ENCODE measurements at places on chromosomes 12 and 14.

DNA sequence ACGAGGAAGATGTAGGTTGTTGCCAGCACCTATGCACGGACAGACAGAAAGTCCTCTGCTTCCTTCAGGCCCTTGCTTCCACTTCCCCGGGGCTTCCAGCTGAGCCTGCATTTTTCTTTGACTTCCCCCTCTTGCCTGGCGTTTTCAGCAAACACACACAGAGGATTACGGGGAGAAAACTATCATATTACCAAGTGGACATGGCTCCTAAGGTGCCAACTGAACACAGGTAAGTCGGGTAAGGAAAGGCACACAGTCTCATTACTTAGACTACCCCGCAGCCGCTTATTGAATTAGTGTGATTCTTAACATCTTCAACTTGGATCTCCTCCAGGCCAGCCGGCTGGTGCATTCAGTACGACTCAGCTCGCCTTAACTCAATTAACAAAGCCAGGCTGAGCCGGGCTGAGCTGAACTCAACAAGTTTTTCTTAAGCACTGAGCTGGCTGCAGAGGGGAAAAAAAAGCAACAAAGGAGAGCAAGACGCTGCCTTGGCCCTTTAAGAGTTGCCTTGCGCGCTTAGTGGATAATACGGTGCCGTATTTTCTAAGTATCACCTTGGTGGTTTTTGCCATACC is 19.2 kb upstream of the MAP1LC3B2 start:
- DNase-seq = no peak

DNA sequence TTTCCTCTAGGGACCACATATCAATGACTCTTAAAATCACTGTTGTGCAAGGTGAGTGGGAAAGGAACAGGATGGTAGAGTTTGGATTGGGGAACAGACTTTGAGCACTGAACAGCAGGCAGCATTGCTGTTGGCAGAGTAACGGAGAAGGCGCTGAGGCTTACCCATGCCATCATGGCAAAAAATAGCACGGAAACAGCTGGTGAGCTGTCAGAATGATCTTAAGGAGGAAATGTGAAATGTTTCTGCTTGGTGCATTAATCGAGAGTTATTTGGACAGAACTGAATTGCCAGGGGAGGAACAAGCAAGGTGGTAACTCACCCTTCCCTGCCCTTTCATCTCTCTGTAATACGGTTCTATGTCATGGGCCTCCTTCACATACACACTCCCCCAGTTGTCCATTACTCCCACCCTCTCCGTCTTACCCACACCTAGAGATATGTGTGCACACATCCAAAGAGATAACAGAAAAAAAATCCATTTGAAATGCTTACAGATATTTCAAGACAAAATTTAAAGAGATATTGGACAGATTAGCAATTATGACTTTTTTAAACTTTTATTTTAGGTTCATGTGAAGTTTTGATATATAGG is 572.5 kb downstream of the DIO2 start:
- DNase-seq = no peak

- peak; percentile 35 for DNase-seq
These were observed 23.6 kb upstream of the AMN1 start for GRCh38 chr12:31752450-31752849.

DNA sequence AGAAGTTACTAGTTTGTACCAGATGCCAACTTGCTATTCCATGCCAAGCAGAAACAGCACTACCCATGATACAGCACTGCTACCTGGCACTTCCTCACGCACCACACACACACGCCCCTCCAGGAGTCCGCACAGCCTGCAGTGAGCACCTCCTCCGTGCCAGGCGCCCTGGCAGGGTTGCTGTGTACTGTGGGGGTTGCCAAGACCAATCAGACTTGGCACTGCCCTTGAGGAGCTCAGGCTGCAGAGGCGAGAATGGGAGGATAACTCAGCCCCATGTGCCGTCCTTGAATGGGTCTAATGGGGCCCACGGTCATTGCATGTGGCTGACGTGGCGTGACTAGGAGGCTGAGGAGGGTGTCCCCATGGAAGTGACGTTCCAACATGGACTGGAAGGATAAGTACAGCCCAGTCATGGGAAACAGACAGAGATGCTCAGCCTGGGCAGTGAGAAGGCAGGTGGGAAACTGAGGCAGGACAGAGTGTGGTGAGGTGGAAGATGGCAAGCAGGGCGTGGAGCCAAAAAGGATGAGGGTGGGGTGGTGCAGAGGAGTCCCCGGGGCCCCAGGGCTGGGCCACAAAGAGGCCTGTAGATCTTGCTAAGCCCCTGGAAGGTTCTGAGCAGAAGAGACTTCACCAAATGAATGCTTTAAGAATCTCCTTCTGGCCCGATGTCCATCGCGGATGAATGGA is 65.3 kb upstream of the C14orf180 start:
- DNase-seq = no peak

- no peak for DNase-seq
These were observed 35.0 kb downstream of the GNG2 start for GRCh38 chr14:51895375-51895774.

GRCh38 chr12:126588586-126589249 is 1523.5 kb downstream of the AACS start:
- DNase-seq = peak; percentile 37

DNA sequence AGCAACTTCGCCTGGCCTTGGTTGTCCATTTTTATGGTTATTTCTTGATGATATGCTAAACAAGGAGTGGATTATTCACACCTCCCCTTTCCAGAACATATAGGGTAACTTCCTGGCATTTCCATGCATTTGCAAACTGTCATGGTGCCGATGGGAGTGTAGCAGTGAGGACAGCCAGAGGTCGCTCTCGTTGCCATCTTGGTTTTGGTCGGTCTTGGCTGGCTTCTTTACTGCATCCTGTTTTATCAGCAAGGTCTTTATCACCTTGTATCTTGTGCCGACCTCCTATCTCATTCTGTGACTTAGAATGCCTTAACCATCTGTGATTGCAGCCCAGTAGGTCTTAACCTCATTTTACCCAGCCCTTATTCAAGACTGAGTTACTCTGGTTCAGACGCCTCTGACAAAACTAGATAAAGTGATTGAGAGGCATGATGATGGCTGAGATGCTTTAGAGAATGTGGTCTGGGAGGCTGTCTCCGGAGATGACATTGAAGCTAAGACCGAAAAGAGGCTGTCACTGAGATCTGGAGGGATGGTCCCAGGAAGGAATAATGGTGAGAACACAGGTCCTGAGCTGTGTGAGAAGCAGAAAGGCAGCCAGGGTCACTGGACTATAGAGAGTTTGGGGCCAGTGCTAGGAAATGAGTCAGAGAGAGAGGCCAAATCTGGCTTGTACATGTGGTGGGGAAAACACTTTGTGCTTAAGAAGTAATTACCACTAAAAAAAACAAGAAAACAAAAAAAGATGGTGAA is 2.9 kb downstream of the GLT1D1 start:
- DNase-seq = no peak

DNA sequence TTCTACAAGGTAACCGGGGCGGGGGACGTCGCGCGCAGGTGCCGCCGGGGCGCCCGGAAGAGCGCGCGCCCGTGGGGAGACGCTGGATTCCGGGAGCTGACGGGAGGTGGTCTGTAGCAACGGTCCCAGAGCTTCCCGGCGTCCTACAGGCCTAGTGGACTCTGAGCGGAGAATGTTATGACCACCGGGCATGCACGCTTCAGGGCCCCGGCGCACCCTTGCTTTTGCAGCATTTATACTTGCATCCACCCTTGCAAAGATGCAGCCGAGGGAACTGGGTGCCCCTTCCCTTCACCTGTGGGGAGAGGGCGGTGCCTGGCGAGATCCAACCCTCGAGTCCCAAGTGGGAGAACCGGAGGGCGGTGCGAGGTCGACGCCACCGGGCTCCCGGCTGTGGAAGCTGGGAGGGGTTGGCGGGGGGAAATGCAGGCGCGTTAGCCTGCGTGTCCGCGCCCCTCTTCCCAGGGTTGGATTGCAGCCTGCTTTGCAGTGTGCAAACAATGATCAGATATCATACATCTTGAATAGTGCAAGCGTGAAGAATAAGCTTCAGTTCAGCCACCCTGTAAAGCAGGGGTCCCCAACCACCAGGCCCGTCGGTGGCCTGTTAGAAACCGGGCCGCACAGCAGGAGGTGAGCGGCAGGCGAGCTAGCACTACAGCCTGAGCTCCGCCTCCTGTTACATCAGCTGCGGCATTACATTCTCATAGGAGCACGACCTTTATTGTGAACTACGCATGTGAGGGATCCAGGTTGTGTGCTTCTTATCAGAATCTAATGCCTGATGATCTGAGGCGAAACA is 576 bp downstream of the ERP29 start:
- peak; percentile 80 for DNase-seq

- DNase-seq = no peak
These were observed 23.7 kb downstream of the SLC5A8 start for GRCh38 chr12:101186291-101186690.

DNA sequence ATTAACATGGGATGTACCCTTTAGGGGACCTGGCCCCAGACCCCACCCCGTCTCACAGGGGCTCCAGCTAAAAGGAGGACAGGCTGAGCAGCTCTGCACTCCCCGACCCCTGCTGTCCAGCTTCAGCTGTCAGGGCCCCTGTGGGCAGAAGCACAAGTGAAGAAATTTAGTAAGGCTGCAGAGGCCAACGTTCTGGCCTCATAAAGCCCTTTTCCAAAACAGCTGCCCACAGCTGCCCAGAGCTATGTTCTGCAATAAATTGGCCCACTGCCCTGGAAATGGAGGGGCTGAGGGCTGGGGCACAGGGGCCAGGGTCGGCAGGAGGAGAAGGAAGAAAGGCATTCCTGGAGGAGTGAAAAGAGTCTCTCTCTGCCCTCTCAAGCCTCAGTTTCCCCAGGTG is 357.1 kb downstream of the BCL11B start:
- DNase-seq = no peak

DNA sequence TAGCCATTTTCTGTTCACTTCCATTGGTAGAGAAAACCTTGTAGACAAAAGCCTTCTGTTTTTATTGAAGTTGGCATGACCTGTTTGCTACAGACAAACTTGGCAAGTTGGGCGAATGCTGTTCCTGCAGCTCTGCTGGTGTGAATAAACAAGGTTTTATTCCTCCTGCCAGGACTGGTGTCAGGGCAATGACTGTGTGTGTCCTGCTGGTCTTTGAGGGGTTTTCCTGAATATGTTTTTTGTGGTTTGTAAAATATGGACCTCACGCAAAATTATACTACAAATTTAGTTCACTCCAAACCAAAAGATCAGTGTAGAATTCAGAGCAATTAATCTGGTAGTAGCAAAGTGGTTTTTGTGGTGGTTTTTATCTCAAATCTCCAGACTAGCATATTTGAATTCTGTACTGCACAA is 140.8 kb downstream of the ERC1 start:
- no peak for DNase-seq

DNA sequence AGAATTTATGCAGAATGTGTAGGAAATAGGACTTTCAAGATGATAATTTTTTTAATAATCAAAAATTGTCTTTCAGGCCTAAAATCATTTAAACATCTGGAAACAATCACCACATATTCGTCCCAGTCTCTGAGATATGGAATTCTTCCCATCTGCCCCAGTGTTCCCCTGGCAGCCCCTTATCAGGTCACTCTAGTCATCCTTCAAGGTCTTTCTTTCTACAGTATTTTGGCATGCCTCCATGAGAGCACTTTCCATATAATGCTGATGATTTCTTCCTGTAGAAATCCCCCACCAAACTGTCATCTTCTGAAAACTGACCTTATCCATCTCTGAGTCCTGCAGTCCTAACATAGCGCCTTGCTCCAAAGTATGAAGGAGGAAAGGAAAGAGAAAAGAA is 422.1 kb downstream of the RPS29 start:
- no peak for DNase-seq

DNA sequence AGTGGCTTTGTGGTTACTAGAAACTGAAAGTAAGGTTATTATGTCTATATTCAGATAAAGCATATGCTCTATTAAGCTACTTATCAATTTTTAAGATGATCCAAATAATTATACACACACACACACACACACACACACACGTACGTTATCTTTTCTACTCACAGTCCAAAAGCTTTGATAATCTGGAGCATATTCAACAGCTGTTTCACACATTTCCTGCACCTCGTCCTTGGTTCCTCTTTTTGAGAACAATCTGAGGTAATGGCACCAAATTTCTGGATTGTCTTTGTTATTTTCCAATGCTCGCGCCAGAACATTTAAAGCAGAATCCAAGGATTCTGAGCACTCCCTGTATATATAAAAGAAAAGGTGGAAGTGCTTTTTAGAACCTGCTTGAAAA is 37.5 kb downstream of the ZFC3H1 start:
- DNase-seq = no peak

GRCh38 chr12:115190010-115190770 is 506.2 kb upstream of the TBX3 start:
- no peak for DNase-seq

GRCh38 chr12:115611477-115611876 is 666.0 kb downstream of the MED13L start:
- DNase-seq = no peak

DNA sequence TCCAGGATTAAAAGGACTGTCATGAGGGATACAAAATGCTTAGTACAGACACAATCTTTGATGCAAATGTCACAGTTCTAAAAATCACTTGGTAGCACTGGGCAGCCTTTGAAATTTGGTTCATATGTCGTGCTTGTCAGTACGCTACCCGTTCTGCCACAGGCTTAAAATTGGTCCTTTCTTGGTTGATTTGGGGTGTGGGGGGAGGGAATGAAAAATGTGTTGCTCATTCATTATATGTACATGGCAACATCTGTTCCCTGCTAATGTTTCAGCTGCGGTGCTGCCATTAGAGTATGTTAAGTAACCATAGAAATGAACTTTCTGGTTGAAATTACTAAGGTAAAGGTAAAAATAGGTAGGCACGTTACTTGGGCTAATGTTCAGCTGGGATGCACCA is 155.4 kb upstream of the ARHGAP5 start:
- DNase-seq = no peak
